Activated T-helper 2 cell treated with anti-CD3 and anti-CD28 coated beads, Interferon-gamma antibody, Interleukin-2, Interleukin-4, amounts not matched to agents 10 μg/mL and 5 μg/mL and 100 μg/mL, durations not matched to agents 14 hours and 24 hours and 36 hours (primary cell): ENCODE measurements at places on chromosomes 5 and 9.
A peak's percentile ranks its signal among the peaks of the same experiment; 100 is the strongest.

- DNase-seq, result no peak
These were observed 19.4 kb upstream of the CARNMT1 start for GRCh38 chr9:75047506-75047905.

DNA sequence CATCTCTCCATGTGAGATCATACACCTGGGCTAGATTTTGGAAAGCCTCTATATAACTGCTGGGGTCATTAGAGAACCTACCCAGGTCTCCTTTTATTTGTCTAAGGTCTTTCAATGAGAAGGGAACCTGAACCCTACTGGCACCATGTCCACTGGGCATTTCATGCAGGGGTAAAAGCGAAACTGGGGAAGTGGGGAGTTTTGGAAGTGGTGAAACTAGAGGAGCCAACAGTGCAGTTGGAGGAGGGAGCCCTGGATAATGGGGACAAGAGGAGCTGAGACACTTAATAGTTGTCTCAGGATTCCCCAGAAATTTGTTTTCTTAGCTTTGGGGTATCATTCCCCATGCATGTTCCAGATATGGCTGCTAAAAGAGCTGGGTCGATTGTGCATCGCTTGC is 169.0 kb upstream of the NREP start:
- no peak for DNase-seq

DNA sequence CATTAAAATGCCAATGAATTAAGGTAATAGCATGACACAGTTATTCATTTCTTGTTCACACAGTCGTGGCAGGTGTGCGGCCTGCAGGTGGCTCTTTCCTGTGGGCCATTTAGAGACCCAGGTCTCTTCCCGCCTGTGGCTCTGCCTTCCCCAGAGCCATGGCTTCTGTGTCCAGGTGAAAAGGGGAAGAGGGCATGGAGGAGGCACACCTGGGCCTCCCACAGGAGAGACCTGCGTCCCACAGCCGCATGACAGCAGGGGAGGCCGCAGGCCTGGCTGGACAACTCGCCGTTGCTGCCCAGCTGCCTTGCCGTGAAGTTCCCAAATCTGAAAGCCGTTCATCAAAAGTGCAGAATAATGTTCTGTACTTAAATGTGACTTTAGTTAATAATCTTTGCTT is 14.4 kb upstream of the PLEKHG4B start:
- DNase-seq, result no peak

DNA sequence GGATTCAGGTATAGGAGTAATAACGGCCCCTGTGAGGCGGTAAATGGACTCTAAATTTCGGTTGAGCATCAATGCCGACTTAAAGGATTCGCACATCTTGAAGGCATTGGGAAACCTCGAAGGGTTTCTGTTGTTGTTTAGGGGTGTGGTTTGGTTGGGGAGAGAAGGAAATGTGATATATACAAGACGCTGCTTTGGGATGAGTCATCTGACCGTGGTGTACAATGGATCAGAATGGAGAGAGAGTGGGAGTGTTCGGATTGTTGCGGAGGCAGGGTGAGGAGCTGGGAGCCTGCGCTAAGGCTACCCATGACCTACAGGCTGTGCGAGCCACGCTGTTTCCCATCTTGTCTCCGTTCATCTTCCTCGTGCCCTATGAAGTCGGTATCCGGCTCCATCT is 60.4 kb upstream of the ERCC6L2 start:
- no peak for DNase-seq

DNA sequence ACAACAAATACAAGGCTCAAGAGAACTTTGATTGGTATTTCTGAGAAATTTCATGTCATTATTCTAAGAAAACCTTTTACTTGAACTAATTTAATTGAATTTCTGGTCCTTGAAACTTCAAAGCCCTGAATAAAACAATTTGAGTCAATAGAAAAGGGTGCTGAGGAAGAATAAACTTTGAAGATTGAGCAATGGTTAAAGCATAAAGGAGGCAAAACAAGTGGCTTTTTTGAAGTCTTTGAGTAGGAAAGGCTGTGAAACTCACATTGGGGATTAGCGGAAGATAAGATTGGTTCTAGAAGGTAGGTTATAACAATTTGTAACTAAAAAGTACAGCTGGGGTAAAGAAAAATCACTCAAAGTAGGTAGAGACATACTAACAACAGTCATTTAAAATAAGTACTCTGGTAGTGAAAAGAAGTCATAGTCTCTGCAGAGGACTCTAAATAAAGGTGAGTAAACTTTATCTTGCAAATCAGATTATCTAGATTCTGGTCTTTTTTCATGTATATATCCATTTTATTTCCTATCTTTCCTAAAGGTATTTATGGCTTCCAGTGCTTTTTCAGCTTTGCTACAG is 6.4 kb upstream of the PLPP1 start:
- no peak for DNase-seq

GRCh38 chr9:110126986-110127864 is 80.7 kb downstream of the C9orf152 start:
- no peak for DNase-seq

DNA sequence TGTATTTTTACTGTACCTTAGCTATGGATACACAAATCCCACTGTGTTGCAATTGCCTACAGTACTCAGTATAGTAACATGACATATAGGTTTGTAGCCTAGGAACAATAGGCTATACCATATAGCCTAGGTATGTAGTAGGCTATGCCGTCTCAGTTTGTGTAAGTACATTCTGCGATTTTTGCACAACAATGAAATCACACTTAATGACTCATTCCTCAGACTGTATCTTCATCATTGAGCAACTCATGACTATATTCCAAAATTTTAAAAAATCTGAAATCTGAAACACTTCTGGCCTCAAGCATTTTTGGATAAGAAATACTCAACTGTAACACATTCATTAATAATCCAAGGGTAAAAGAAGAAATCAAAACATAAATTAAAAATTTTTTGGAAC is 666.8 kb upstream of the GRAMD2B start:
- no peak for DNase-seq

- DNase-seq, result no peak
These were observed 273.0 kb upstream of the CTNND2 start for GRCh38 chr5:12177225-12177624.

- DNase-seq, result no peak
These were observed 42.2 kb downstream of the SECISBP2 start for GRCh38 chr9:89360465-89360864.

- no peak for DNase-seq
These were observed 241.0 kb upstream of the KIF2A start for GRCh38 chr5:62065050-62065449.

- no peak for DNase-seq
These were observed 341.4 kb downstream of the DIRAS2 start for GRCh38 chr9:90301277-90301653.

- DNase-seq, result no peak
These were observed 33.7 kb downstream of the RNF44 start for GRCh38 chr5:176503496-176503895.

DNA sequence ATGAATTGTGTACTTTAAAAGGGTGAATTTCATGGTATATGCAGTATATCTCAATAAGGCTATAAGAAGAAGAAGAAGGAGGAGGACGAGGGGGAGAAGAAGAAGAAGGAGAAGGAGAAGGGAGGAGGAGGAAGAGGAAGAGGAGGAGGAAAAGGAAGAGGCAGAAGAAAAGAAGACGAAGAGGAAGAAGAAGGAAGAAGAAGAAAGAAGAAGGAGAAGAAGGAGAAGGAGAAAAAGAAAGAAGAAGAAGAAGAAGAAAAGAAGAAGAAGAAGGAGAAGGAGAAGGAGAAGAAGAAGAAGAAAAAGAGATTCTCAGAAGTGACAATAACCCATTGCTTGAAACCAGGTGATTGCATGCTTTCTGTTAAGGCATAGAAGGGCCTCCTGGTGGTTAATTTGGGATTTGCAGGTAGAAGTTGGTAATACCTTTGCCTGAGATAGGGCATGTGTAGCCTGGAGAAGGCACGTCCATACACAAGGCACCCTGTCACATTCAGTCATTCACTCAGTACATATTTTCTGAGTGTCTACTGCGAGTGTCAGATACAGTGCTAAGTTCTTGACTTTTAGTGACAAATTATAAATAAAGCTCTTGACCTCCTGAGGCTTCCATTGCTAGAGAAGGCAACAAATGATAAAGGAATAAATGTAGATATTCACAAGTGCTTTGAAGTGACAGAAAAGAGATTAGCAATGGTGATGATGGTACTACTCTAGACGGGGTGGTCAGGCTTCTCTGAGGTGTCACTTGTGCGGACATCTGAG is 231.3 kb downstream of the NPR3 start:
- DNase-seq, result no peak

DNA sequence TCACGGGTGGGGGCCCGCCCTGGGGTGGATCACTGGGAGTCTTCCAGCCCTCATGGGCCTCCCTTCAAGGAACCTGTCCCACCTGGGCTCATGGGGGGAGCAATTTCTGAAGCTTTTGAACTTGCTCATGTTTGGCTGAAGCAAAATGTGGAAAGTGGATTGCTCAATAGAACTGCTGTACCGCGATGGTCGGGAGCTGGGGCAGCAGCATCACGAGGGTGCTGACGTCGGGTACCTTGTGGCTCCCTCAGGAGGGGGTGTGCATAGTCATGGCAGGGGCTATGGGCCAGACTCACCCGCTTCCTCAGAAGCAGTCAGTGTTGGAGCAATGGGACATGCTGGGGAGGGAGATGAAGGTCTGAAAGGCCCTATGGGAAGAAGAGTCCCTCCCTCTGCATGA is 57.9 kb downstream of the PRRT1B start:
- no peak for DNase-seq

GRCh38 chr5:54514291-54514690 is 3.3 kb upstream of the SNX18 start:
- no peak for DNase-seq

DNA sequence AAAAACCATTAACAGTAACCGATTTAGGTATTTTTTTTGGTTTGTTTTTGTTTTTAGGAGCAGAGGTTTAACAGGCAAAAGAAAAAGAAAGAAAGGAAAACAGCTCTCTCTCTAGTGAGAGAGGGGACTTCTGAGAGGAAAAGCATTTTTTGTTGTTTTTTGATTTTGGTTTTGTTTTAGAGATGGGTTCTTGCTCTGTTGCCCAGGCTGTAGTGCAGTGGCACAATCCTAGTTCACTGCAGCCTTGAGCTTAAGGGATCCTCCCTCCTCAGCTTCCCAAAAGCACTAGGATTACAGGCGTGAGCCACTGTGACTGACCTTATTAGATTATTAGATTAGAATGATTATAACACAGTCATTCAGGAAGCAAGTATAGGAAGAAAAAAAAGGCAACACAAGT is 10.1 kb downstream of the USP20 start:
- no peak for DNase-seq

- no peak for DNase-seq
These were observed 275.2 kb upstream of the DMAC1 start for GRCh38 chr9:8074713-8075286.

DNA sequence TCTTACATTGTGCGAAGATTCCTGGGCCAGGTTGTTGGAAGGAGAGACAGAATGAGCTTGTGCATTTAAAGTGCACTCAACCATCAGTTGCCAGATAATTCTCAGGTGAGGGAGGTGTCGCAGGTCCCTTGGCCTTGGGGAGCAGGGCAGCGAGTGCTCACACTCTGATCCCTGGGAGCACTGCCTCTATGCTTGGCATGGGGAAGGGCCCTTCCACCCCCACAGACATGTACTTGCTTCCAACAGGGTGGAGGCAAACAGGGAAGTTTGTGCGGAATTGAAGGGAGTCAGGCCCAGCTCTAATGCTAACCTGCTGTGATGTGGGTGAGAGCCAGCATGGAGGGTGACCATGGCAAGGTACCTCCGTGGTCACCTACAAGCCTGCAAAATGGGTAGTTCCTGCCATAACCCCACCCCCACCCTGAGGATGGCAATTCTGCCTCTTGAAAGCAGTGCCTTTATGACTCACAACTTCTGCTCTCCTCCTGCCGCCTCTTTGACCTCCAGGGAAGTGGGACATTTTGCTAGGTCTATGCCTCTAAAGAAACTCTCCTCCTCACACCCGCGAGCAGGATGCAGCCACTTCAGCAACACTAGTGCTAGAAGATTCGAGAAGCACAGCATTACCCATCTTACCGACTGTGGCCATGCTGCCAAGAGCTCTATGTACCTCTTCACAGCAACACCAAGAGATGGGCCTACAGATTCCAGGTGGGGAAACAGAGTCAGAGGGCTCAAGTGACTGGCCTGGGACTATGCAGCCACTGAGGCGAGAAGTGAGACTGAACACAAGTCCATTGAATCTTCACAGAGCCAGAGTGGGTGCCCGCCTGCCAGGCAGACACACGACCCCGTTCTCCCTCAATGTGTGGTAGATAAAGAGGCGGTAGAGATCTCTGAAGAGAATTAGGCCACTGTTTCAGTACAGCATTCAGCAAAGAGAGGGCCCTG is 22.1 kb upstream of the SLC25A51 start:
- no peak for DNase-seq

GRCh38 chr5:40599676-40600075 is 80.0 kb upstream of the PTGER4 start:
- DNase-seq, result no peak

GRCh38 chr9:107067739-107068416 is 204.9 kb downstream of the ZNF462 start:
- DNase-seq, result no peak

DNA sequence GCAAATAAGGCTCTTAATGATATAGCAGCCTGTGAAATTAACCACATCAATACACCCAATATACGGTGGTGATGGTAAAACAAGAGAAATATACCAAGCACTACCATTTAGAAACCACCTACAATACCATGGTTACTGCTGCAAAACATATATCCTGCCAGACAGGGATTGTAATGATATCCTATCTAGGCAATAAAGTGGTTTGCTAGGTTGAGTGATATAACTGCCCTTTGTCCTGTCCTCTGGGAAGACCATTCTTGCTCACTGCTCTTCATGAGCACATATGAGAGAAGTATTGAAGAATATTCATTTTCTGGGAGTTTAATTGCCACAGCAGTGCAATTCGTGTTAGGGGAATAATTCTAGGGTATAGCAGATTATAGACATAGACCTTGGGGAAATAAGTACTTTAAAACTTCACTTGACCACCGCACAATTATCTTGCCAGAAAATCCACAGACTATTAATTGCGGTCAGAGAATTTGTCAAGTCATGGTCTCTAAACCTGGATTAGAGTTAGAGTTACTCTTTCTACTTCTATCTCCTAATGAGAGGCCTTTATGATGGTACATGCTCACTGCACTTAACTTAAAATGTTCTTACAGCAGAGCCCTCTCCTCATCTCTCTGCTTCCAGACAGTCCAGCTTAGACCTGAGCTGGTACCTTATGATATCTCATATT is 413.0 kb downstream of the ZNF608 start:
- no peak for DNase-seq

GRCh38 chr5:1538741-1539392 is 15.1 kb upstream of the LPCAT1 start:
- DNase-seq, result no peak

DNA sequence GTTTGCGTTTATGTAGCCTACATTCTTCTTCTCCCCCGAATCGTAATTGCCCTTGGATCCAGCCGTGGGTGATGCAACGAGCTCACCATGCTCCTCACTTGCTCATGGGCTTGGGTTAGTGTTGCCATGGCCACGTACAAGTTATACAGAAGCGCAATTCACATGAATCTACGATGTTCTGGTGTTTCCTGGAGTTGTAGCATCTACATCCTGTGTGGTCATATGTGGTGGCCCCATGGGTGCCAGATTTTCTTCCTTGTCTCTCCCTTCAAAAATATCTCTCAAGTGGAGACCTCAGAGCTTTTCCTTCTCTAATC is 115.3 kb downstream of the TLE4 start:
- DNase-seq, result peak; percentile 36
